Choroid plexus epithelial cell (primary cell): ENCODE measurements at places on chromosomes 12 and 14.

- DNase-seq = no peak
Measured at GRCh38 chr12:50112456-50113218, 601 bp downstream of the COX14 start.

DNA sequence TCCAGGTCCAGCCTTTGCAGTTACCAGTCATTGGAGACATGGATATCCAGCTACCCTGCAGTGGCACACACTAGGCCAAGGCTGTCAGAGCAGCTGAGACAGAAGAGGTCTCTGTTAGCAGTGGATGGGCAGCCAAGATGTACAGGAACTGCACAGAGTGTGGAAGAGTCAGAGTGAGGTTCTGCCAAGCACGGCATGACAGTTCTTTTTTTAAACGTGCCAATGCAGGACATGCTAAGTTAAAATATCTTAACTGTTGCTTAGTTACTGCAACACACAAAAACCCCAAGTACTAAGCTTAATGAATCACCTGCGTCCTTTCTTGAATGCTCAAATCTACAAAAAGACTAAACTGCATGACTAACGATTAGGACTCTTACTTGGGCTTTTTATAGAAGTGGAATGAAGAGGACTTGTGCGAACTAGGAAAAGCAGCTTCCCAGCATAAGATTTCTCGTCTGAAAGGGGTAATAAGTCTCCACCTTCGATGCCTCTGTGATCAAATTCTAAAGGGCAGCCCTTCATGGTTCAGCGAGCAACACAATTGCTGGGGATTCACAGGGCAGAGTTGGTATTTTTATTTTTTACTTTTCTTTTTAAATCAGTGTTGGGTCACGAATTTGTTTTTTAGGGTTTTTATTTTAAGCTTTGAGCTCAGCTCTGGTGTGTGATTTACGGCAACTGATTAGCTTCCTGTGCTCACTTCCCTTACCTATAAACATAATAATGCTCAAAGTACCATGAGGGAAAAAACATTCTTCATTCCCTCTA, 20.6 kb downstream of the MAPK1IP1L start:
- DNase-seq = peak; percentile 65

DNA sequence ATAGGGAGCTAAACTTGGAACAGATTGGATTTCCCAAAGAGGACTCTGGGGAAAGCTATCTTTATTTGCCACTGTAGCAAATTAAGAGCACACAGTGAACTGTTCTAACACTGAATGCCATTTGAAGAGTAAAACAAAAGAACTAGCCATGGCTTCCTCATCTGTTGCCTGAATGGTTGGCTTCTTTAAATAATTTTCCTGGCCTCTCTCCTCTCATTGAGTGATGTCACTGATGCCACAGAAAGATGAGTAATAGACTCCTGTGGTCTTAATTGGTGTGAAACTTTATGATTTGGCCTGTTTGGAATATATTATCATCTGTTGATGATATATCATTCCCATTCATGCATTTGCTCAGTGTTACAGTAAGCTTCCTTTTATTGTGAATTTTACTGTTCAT, 42.5 kb downstream of the WDR20 start:
- DNase-seq = peak; percentile 60

DNA sequence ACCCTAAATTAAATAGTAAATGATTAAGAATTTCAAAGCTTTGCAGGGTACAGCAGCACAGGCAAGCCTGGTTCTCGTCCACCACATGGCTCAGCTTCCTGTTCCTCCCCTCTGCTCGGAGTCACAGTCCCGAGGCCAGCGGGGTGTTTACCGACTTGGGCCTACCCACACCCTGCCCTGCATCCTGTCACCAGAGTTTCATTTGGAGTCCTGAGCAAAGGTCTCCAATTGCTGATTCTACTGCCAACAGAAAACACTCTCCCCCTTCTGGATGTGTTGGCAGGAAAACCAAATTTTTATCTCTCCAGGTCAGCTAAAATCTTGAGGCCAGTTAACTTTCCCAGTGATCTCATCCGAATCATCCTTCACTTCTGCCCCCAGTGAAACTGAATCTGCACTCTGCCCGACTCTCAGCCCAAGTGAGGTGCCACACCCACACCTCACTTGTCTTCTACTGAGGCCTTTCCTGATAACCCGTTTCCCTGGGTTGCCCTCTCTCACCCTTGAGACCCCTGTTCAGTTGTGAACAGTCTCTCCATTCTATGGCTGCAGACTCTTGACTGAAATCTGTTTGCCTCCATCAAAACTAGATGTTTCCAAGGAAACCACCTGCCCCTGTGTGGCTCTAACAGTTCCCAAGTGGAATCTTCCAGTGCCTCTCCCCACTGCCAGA, 71.2 kb downstream of the VCPKMT start:
- peak; percentile 72 for DNase-seq

DNA sequence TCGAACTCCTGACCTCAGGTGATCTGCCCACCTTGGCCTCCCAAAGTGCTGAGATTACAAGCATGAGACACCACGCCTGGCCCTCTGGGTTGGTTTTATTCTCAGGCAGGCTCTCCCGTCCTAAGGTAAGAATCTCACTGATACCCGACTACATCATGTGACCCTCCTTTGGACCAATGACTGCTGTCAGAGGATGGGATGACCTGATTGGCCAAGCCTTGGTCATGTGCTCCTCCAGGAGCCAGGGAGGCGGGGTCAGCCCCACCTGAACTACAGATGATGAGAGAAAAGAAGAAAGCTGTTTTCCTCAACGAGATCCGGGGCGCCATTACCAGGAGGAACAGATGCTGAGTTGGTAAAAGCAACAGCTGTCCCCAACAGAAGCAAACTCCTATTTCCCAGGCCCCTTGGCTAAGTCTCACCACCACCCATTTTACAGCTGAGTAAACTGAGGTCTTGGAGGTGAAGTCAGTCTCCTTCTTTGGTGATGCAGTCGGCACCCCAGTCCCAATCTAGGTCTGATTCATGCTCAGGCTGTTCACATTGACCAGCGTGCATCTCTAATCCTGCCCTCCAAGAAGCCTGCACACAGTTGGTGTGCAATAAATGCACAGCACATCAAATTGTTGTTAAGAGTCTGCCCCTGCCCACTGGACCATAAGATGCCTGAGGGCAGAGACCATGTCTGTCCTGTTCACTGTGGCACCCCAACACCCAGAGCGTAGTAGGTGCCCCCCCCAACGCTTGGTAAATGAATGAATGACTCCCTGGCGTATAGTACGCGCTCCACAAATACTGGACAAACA, 118.8 kb downstream of the SCARB1 start:
- DNase-seq = peak; percentile 49
